ENCODE measurements at places on chromosomes 1 and 21. TPM values are rescaled to one million over a fixed set of nuclear protein-coding genes. Genes with fewer than 3 reads are reported as not detected.

The PIGC gene
- total RNA-seq: 33.9 TPM

The JAM2 gene
- 12.1 TPM for total RNA-seq

The CYP2J2 gene
- 4.7 TPM for total RNA-seq

The ZNF695 gene
- 4.2 TPM for total RNA-seq

The LCE1C gene
- total RNA-seq: not detected

The RAVER2 gene
- total RNA-seq: 19.9 TPM

The CELA2B gene
- not detected for total RNA-seq

The TTLL7 gene
- total RNA-seq: 6.3 TPM

The PTCH2 gene
- 4.0 TPM for total RNA-seq

The FLG2 gene
- total RNA-seq: 0.06 TPM

The AADACL3 gene
- not detected for total RNA-seq

The RHEX gene
- 1.1 TPM for total RNA-seq

The CCDC18 gene
- total RNA-seq: 10.3 TPM

The NOC2L gene
- 44.2 TPM for total RNA-seq

The MCOLN3 gene
- 5.3 TPM for total RNA-seq

The SELP gene
- 6.8 TPM for total RNA-seq

The VASH2 gene
- 21.6 TPM for total RNA-seq

The ZMPSTE24 gene
- total RNA-seq: 38.1 TPM

The OR2AK2 gene
- total RNA-seq: not detected

The FAM163A gene
- total RNA-seq: 0.53 TPM

The CACNA1S gene
- 16.5 TPM for total RNA-seq

The FAM72C gene
- 1.1 TPM for total RNA-seq

The GBP4 gene
- total RNA-seq: 9.6 TPM

The KIAA1614 gene
- total RNA-seq: 9.5 TPM

The ATP1A4 gene
- 0.76 TPM for total RNA-seq

The PGLYRP3 gene
- total RNA-seq: not detected

The ACTA1 gene
- total RNA-seq: 980 TPM

The SH2D2A gene
- 0.64 TPM for total RNA-seq

The TP73 gene
- total RNA-seq: 1.1 TPM
